Activated CD4-positive, alpha-beta T cell treated with anti-CD3 and anti-CD28 coated beads for 1 hour (primary cell): ENCODE measurements at places on chromosomes 1 and 21.

DNA sequence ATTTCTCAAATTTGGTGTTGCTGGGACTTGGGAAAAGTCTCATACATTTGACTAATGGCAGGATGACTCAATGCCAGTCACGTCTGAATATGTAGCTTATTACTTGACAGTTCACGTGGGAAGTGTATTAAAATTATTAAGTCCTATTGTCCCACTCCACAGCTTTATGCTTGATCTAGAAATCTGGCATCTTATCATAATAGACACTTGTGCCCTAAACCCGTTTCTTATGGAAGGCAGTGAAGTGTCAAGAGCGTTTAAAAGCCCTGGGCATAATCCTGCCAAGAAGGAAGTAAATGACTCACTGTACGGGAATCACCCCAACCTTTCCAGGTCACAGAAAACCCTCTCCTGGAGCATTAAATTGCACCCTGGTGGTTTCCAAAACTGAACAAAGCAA, 207.4 kb downstream of the APP start:
- DNase-seq, result no peak

- no peak for DNase-seq
Measured at GRCh38 chr1:179926850-179927205, 27.8 kb upstream of the CEP350 start.

DNA sequence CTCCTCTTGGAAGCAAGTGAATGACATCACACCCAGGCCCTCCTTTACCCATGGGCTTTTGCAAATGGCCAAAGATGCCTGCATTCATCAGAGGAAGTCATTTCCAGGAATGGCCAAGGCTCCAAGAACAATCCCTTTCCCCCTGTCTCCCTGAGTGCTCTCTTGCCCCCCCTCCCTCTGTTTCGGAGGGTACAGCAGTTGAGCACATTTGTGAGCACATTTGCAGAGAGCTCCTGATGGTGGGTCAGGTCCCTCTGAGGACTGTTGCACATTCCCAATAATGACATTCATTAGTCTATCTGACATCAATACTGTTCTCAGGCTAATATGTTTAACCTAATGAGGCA, 113.4 kb downstream of the MATN1 start:
- DNase-seq, result no peak

GRCh38 chr1:19229229-19229628, 19.2 kb upstream of the UBR4 start:
- no peak for DNase-seq

DNA sequence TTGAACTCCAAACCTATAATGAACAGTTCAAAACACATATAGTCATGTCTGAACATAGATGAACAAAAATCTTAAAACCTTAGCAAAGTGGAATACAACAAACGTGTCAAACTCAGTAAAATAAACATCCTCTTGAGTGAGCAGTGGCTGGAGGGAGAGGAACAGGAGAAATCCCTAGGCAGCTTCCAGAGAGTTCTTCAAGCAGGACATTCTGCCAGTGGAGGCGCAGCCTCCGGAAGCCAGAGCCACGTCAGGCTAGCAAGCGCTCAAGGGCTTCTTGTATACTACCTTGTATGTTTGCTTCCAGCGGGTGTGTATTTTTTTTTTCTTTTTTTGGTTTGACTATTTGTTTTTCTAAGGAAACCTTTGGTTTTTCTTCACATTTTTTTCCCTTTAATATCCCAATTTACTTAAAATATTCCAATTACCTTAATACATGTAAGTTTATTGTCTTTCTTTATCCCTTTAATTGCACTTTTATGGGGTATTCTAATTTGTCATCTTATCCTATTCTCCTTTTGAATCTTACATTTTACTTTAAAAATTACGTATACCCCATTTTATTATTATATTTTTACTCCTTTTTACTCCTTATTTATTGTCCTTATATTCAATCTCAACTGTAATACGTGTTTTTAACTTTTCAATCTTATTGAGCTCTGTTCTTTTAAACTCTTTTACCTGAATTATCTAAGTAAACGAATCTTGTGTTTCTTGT, 42.0 kb downstream of the COLGALT2 start:
- DNase-seq, result no peak

DNA sequence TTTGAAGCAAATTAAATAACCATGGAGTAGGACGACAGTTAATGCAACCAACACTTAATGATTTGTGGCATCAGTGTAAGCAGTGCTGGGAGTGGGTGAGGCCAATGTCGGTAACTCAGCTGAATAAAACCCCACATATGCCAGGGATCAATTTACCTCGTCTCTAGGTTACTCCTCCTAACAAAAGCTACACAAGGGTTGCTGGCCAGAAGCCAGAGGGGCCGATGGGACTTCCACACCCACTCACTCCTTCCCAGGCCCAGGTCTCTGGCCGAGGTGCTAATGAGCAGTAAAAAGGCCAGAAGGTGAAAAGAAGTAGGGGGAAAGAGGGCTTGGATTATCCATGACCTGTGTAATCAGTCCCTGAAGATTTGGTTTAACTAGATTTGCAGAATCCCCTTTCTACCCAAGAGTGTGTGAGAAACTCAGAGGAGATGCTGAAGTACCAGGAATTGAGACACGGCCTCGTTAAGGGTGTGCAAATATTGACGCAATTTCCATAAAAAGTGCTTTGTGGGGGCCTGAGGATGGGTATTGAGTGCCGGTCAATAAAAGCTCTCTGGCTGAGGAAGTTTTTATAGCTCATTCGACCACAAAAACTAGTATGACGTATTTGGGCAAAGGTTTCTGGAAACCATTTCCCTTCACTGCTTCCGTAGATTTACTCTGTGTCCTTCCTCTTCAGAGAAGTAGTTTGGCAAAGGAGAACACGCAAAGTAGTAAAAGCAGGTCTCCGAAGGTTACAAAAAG, 145.5 kb downstream of the TBX15 start:
- DNase-seq, result no peak
